ENCODE measurements at places on chromosomes 7 and 10. TPM values are rescaled to one million over a fixed set of nuclear protein-coding genes. Genes with fewer than 3 reads are reported as not detected.
A peak's percentile ranks its signal among the peaks of the same experiment; 100 is the strongest.

DNA sequence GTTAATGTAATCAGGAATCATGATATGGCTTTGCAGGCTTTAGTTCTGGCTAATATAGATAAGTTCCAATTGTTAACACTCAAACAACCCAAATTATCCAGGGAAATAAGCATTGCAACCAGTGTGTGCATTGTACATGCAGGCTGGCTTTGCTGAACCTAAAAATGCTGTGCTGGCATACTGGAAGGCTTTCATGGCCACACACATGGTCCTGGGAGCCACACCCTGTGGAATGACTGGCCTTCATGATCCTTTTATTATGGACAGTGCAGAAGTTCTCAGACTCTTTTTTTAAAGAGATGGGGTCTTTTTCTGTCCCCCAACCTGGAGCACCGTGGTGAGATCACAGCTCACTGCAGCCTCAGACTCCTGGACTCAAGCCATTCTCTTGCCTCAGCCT is 5.0 kb downstream of the ELMO1 start:
- H3K4me1 ChIP-seq, result peaks cover 2% of the 10 kb centered on the region
- DNase-seq, result no peak
- H3K27me3 ChIP-seq, result no peaks in the 10 kb centered on the region
- peaks cover 4% of the 10 kb centered on the region for H3K36me3 ChIP-seq
- H3K4me3 ChIP-seq, result no peak overlapping the region

DNA sequence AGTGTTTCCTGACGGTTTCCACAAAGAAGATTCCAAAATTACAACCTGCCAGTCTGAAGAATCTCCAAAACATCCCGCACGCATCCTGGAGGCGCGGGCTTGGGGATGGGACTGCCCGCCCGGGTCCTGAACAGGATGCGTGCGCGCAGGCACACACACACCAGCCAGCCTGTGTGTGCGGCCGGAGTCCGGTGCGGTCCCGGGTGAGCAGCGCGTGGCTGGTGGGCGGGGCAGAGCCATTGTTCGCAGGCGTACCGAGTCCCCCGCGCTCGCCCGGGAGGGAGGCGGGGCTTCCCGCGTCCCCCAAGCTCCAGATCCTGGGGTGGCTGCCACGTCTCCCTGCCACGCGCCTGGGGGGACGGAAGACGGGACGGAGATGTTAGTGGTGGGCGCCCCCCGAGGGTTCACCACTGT is 675 bp upstream of the SCD start:
- peak overlapping the region; percentile 74 for H3K4me3 ChIP-seq
- H3K4me1 ChIP-seq, result peaks cover 14% of the 10 kb centered on the region
- H3K27ac ChIP-seq, result no peak overlapping the region

- peaks cover 18% of the 10 kb centered on the region for H3K4me1 ChIP-seq
- H3K27ac ChIP-seq, result no peak overlapping the region
- H3K27me3 ChIP-seq, result no peaks in the 10 kb centered on the region
- no peak overlapping the region for H3K4me3 ChIP-seq
- no peaks in the 10 kb centered on the region for H3K36me3 ChIP-seq
- no peak for DNase-seq
These were observed 7.6 kb upstream of the SYPL1 start for GRCh38 chr7:106119719-106120118.

DNA sequence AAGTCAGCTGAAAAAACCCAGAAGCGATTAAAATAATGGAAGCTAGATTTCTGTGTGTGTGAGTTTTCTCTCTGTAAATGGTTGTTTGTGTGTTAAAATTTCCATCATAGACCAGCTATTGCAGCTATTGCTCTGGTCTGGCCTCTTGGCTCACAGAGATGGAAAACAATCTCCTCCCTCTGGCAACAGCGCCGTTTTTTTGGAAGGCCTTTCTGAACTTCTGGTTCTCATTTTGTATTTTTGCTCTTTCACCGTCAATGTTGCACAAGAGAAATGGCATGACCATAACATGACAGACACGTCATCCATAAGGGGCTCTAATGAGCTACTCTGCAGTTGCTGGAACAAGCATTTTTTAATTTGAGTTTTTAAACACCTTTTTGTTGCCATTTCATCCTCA is 91.0 kb downstream of the CUBN start:
- no peaks in the 10 kb centered on the region for H3K36me3 ChIP-seq
- H3K27me3 ChIP-seq, result no peaks in the 10 kb centered on the region
- H3K4me1 ChIP-seq, result no peaks in the 10 kb centered on the region
- no peak overlapping the region for H3K4me3 ChIP-seq
- H3K27ac ChIP-seq, result no peak overlapping the region

- H3K4me3 ChIP-seq, result no peak overlapping the region
- H3K27ac ChIP-seq, result no peak overlapping the region
- no peaks in the 10 kb centered on the region for H3K36me3 ChIP-seq
- H3K27me3 ChIP-seq, result no peaks in the 10 kb centered on the region
These were observed 13.1 kb downstream of the DPYSL4 start for GRCh38 chr10:132199854-132200311.

DNA sequence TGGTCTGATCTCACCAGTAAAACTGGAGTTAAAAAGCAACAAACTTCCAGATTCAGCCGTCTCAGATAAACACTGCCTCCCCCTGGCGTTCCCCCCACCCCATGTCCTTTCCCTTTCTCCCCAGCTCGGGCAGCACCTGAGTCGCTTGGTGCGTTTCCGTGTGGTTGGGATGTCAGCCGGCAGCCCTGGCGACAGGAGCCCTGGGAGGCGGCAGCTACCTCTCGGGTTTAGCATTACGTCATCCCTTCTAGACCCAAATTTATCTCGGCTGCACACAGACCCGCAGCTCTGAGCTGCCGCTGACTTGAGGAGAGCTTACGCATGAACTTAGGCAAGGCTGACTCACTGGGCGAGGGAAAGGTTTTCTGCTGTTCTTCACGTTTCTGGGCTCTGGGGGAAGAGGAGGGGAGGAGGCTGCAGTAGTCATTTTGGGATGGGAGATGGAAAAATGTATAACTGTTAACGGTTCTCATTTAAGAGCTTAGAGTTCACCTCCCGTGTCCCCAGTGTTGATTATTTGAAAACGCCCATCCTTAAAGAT is 14.4 kb downstream of the MXI1 start:
- no peak overlapping the region for H3K4me3 ChIP-seq
- H3K36me3 ChIP-seq, result no peaks in the 10 kb centered on the region
- H3K4me1 ChIP-seq, result no peaks in the 10 kb centered on the region
- DNase-seq, result peak; percentile 71

GRCh38 chr7:150855476-150856302 is 3.4 kb downstream of the AOC1 start:
- no peaks in the 10 kb centered on the region for H3K27me3 ChIP-seq
- H3K4me3 ChIP-seq, result no peak overlapping the region
- no peak overlapping the region for H3K27ac ChIP-seq
- H3K4me1 ChIP-seq, result no peaks in the 10 kb centered on the region

- H3K4me3 ChIP-seq, result no peak overlapping the region
- H3K27ac ChIP-seq, result no peak overlapping the region
- no peak for DNase-seq
- H3K27me3 ChIP-seq, result no peaks in the 10 kb centered on the region
These were observed 184.7 kb downstream of the MAD1L1 start for GRCh38 chr7:2048006-2048405.

GRCh38 chr10:112208292-112208691 is 24.7 kb upstream of the GPAM start:
- H3K36me3 ChIP-seq, result no peaks in the 10 kb centered on the region
- no peaks in the 10 kb centered on the region for H3K27me3 ChIP-seq
- no peaks in the 10 kb centered on the region for H3K4me1 ChIP-seq
- H3K27ac ChIP-seq, result no peak overlapping the region

GRCh38 chr10:86659161-86659691 is 4.9 kb downstream of the OPN4 start:
- peaks cover 4% of the 10 kb centered on the region for H3K4me1 ChIP-seq
- no peak overlapping the region for H3K4me3 ChIP-seq
- no peaks in the 10 kb centered on the region for H3K36me3 ChIP-seq
- no peak for DNase-seq

- H3K27ac ChIP-seq, result no peak overlapping the region
- no peaks in the 10 kb centered on the region for H3K27me3 ChIP-seq
- no peaks in the 10 kb centered on the region for H3K36me3 ChIP-seq
These were observed 199.2 kb downstream of the MALRD1 start for GRCh38 chr10:19247843-19248242.

DNA sequence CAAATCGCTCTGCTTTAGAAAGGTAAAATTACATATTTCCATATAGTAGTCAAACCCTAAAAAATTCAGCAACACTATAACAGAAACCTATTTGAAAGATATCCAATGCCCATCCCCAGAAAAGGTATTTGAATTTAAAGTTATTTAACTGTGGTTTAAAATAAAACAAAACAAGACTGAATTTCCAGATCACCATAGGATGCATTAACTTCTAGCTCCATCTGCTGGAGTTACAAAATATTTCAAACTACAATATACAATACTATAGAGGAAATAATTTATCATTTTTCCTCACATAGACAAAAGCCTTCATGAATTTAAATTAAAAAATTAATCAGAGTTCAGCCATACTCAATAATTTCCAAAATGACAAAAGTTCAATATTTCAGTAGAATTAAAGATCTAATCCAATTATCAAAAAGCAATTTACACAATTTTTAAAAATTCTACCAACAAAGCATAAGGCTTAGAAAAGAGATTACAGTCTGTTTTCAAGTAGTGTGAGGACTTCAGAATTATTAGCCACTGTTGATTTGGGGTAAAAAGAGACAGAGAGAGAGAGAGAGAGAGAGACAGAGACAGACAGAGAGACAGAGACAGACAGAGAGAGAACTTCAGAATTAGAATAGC is 75.9 kb downstream of the LMBR1 start:
- H3K4me3 ChIP-seq, result no peak overlapping the region
- DNase-seq, result peak; percentile 34
- no peaks in the 10 kb centered on the region for H3K4me1 ChIP-seq
- no peak overlapping the region for H3K27ac ChIP-seq

DNA sequence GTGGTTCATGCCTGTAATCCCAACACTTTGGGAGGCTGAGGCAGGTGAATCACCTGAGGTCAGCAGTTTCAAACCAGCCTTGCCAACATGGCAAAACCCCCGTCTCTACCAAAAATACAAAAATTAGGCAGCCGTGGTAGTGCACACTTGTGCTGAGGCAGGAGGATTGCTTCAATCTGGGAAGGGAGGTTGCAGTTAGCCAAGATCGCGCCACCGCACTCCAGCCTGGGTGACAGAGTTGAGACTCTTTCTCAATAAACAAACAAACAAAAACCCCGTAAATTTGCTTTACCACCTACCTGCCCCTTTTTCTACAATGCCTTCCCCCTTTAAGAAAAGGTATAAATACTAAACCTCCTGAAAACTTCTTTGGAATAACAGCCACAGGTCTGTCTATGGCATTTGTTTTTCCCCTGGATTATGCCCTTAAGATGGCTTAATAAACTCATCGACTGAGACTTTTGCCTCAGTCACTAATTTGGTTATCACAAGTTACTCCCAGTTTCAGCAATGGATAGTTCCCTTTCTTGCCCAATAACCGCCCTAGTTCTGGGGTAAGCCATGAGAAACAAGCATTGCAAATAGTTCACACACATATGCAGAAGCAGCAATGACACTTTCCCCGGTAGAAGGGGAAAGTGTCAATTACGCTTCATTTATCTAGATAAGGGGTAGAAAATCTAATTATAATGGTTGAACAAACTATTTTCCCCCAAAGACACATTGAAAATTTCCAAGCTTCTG is 52.8 kb upstream of the SVIL start:
- H3K27me3 ChIP-seq, result no peaks in the 10 kb centered on the region
- H3K4me1 ChIP-seq, result peaks cover 4% of the 10 kb centered on the region
- H3K36me3 ChIP-seq, result peaks cover 4% of the 10 kb centered on the region
- peak overlapping the region; percentile 44 for H3K27ac ChIP-seq

GRCh38 chr7:128004623-128005022 is 26.6 kb downstream of the LRRC4 start:
- H3K4me1 ChIP-seq, result no peaks in the 10 kb centered on the region
- H3K4me3 ChIP-seq, result no peak overlapping the region
- H3K27me3 ChIP-seq, result no peaks in the 10 kb centered on the region
- DNase-seq, result no peak

DNA sequence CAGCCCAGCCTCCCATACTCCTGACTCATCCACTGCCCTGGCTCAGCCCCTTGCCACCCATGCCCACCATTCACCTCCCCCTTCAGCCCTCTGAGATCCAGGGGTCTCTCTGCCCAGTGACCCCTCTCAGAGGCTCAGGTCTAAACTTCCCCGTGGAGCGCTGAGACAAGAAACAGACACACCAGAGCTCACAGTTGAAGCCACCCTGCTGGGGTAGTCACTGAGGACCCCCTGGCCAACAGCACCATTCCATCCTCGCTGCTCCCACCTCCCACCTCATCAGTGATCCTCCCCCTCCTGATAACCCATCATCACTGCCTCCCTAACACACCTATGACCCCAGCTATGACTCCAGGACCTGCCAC is 100.7 kb downstream of the GRID1 start:
- DNase-seq, result no peak
- H3K4me1 ChIP-seq, result peaks cover 5% of the 10 kb centered on the region
- H3K36me3 ChIP-seq, result no peaks in the 10 kb centered on the region
- no peak overlapping the region for H3K4me3 ChIP-seq
- H3K27ac ChIP-seq, result no peak overlapping the region

DNA sequence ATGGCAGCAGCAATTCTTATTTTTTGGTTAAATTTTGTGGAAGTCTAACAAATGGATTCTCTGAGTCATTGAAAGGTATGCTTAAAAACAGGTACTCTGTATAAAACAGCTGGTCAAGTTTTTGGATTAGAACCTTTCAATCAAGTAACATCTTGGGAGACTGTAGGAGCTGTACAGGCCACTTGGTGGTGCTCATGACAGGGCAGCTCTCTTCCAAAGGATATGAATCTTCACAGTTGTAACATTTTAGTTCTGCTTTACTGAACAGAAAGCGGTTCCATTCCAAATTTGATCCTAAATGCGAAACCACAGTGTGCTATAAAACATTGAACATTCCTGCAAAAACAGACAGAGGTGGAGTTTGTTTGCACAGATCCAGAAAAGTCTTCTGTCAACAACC is 44.5 kb upstream of the AGR3 start:
- H3K27me3 ChIP-seq, result no peaks in the 10 kb centered on the region
- no peak for DNase-seq
- no peak overlapping the region for H3K4me3 ChIP-seq
- H3K36me3 ChIP-seq, result no peaks in the 10 kb centered on the region
- H3K27ac ChIP-seq, result no peak overlapping the region
- peaks cover 7% of the 10 kb centered on the region for H3K4me1 ChIP-seq

The FAS gene
- 74.7 TPM for total RNA-seq

The MKX gene
- total RNA-seq, result 2.0 TPM

The MYH16 gene
- total RNA-seq, result not detected

The ODAD2 gene
- 12.1 TPM for total RNA-seq

The PRLHR gene
- not detected for total RNA-seq

The RNF32 gene
- total RNA-seq, result 3.5 TPM

The OGDHL gene
- 0.14 TPM for total RNA-seq

Measured in lung (tissue), 17 donors.